ENCODE measurements at places on chromosomes 7 and 10.

DNA sequence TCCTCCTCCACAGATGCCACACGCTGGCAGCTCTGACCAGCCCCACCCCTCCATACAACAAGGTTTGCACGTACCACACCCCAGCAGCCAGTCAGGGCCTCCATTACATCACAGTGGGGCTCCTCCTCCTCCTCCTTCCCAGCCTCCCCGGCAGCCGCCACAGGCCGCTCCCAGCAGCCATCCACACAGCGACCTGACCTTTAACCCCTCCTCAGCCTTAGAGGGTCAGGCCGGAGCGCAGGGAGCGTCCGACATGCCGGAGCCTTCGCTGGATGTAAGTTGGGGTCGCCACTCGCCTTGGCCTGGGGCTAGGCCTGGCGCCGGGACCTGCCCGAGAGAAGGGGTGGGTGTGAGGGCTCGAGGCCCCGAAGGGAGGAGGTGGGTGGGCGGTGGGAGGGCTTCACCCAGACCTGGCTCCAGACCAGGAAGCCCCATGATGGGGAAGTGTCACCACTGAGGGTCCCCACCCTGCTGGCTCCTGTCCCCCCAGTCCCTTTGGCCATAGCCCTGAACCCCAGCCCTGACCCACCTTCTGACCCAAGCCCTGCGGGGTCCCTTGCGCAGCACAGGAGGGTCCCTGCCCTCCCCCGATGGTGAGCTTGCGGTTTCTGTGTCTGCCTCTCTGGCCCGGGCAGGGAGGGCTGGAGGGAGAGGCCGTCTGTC lies 36.2 kb upstream of the PPIF start:
- DNase-seq, result no peak

DNA sequence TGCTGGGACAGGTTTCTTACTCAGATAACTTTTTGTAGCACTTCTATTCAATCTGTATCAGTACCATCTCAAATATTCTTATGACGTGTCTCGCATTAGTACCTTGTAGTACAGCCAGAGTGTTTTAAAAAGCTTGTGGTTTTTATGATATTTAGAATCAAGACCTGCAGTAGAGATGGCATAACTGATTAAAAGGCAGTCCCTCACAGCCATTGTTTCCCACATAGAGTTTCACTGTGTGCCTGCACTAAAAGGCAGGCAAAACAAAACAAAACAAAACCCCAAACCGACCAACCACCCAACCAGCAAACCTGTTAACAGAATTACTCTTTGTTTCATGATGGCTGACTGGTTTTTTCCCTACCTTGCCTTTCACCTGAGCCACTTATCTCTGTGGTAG lies 221.3 kb upstream of the DGKB start:
- DNase-seq, result no peak

- no peak for DNase-seq
These were observed 76.9 kb upstream of the KMT2C start for GRCh38 chr7:152512706-152513105.

GRCh38 chr10:127534496-127534895 lies 14.6 kb upstream of the NPS start:
- no peak for DNase-seq

DNA sequence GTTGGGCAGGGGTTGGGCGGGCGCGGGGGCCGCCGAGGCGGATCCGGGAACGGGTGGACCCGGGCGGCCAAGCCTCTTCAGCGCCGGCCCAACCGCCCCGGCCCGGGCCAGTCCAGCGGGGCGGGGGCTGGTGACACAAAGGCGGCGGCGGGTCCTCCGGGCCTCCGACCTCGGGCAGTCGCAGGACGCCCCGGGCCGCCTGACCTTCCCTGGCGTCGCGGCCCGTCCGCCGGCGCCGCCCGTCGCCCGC lies 54.2 kb downstream of the METTL2B start:
- DNase-seq, result no peak

DNA sequence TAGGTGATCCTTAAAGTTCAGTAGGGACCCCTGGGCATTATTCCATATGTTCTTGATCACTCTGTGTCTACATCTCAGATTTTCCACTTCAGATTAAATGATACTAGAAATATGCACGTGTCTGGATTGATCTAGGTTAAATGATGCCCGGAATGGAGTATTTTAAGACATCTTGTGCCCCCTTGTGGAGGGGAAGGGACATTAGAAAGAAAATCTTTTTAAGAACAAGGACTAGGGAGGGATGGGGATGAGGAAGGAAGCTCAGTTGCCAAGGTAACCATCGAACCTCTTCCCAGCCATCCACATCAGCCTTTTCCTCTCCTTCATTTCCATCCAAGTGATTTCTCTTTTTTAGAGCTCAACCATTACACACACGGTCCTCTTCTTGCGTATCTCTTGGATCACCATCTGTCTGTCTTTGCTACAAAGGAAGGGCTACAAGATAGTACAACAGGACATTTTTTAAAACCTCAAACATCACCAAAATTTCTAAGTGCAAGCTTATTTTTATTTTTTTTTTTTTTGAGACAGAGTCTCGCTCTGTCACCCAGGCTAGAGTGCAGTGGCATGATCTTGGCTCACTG lies 40.5 kb downstream of the PRSS2 start:
- no peak for DNase-seq

DNA sequence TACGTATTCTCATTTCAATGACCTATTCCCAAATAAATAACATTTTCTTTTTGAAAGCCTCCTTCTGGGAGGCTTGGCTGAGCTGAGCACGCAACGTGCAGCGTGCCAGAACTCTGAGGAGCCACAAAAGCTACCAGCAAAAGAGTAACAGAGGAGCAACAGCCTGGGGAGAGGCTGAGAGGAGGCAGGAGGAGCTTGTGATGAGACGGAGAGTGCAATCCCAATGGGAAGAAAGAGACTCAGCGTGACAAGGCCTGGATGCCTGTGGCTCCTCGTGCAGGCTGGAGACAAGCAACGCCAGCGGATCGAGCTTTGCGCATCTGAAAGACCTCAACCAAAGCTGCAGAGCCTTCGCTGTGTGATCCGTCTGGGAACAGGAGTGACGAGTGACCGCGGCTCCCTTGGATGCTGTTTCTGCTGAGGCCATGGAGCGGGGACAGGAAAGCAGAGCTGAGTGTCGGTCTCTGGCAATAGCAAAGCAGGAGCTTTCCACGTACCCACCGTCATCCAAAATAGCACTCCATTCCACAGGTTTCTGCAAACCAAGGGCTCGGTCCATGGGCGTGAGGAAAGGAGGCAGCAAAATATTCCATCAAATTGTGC lies 171.7 kb upstream of the PFKP start:
- no peak for DNase-seq

- no peak for DNase-seq
These were observed 243.2 kb upstream of the TMEM229A start for GRCh38 chr7:124276005-124276622.

- DNase-seq, result no peak
These were observed 59.9 kb downstream of the MAP3K8 start for GRCh38 chr10:30493609-30494530.

GRCh38 chr7:12646139-12646538 lies 41.3 kb upstream of the ARL4A start:
- no peak for DNase-seq

GRCh38 chr10:71805776-71806703 lies 32.7 kb upstream of the VSIR start:
- no peak for DNase-seq

- DNase-seq, result no peak
These were observed 224.7 kb downstream of the CUX1 start for GRCh38 chr7:102042016-102042656.

- peak; percentile 75 for DNase-seq
These were observed 38.0 kb downstream of the PRKAG2 start for GRCh38 chr7:151838861-151839381.

DNA sequence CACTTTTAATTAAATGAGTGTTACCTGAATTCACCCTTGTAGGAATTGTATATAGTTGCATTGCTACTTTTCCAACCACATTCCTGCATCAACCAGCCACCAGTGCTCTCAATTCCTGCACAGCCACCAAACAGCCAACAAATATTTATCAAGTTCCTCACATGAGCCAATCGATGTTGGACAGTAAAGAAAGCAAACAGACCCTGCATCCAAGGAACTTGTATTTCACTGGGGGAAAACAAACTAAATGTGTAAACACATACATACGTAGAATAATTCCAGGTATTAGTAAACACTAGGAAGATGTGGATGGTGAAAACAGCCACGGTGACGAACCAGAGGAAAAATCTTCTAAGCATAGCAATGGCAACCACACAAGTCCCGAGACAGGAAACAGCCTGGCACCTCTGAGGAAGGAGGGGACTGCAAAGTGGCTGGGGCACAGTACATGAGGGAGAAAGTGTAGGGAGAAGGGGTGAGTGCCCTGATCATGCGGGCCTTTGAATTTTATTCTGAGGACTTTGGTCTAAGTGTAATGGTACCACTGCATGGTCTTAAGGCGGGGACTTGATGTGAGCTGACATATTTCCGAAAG lies 111.2 kb downstream of the XRCC2 start:
- no peak for DNase-seq

GRCh38 chr10:49458869-49459268 lies 63.0 kb upstream of the DRGX start:
- no peak for DNase-seq

DNA sequence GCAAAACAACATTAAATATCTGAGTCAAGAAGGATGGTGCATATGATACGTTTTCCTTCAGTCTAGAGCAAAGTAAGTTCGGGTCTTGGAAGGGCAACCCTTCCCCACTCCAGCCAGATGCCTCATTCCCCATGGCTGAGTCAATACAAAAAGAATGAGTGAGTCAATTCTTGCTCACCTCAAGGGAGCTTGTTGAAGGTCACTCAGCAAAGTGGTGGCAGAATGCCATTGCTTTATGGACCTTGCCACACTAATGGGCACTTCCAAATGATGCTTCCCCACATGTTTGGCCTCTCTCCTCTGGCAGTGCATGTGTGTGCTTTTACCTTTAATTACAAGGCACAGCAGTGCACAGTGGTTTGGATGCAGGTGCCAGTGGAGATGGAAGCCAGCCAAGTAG lies 296.5 kb downstream of the SORCS3 start:
- DNase-seq, result no peak

- peak; percentile 72 for DNase-seq
These were observed 4.3 kb downstream of the ELOVL3 start for GRCh38 chr10:102230264-102230860.

GRCh38 chr7:126656165-126656564 lies 596.6 kb downstream of the GRM8 start:
- DNase-seq, result no peak

GRCh38 chr10:60781661-60782060 lies 3.4 kb downstream of the CDK1 start:
- DNase-seq, result no peak

- no peak for DNase-seq
These were observed 289.7 kb downstream of the TCF7L2 start for GRCh38 chr10:113239566-113240350.

- no peak for DNase-seq
These were observed 165.5 kb upstream of the TBX20 start for GRCh38 chr7:35419391-35419755.
